ENCODE measurements at places on chromosomes 4 and X. TPM values are rescaled to one million over a fixed set of nuclear protein-coding genes. Genes with fewer than 3 reads are reported as not detected.
A peak's percentile ranks its signal among the peaks of the same experiment; 100 is the strongest.

PAGE1 gene
- total RNA-seq = not detected

RS1 gene
- not detected for total RNA-seq

- no peak for DNase-seq
Measured at GRCh38 chr4:112953262-112953661, 96.2 kb upstream of the ANK2 start.

- peak; percentile 36 for DNase-seq
Measured at GRCh38 chr4:825063-825970, 612 bp downstream of the CPLX1 start.

DNA sequence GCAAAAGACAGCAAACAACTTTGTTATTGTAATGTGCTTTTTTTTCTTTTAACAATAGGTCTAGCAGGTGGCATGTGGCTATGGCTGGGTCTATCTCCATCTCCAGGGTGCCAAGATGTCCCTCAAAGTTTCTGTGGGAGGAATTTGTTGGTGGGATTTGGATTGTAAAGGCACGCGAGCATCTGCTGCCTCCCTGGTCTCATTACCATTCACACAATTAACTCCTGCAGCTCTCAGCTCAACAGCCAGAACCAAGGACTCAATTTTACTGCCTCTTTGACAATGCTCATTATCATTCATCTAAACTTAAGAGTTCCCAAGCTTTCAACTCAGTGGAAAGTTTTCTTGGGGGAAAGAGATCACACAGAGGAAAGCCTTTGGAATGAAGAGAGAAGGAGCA lies 10.9 kb upstream of the PCDH18 start:
- DNase-seq = no peak
